ENCODE measurements at places on chromosomes 1 and 21.

DNA sequence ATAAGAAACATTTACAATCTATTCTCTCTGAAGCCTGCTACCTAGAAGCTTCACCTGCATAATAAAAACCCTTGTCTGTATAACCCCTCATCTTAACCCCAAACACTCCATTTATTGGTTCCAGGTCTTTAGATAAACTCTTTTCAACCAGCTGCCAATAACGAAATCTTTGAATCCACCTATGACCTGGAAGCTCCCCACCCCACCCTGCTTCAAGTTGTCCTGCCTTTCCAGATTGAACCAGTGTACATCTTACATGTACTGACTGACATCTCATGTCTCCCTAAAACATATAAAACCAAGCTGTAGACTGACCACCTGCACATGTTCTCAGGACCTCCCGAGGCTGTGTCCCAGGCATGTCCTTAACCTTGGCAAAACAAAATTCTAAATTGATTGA lies 50.7 kb upstream of the VWA5B1 start:
- DNase-seq: no peak
- H3K27me3 ChIP-seq: no peaks in the 10 kb centered on the region
- H3K36me3 ChIP-seq: no peaks in the 10 kb centered on the region
- H3K27ac ChIP-seq: no peak overlapping the region

GRCh38 chr1:41653574-41653973 lies 169.1 kb upstream of the EDN2 start:
- no peak overlapping the region for H3K27ac ChIP-seq
- H3K4me3 ChIP-seq: no peak overlapping the region
- H3K36me3 ChIP-seq: no peaks in the 10 kb centered on the region
- H3K27me3 ChIP-seq: no peaks in the 10 kb centered on the region
- no peak for DNase-seq

GRCh38 chr1:43861337-43861736 lies 72.3 kb upstream of the ARTN start:
- no peaks in the 10 kb centered on the region for H3K4me1 ChIP-seq
- DNase-seq: no peak
- H3K36me3 ChIP-seq: peaks cover 5% of the 10 kb centered on the region
- no peaks in the 10 kb centered on the region for H3K27me3 ChIP-seq
- H3K27ac ChIP-seq: no peak overlapping the region
- H3K4me3 ChIP-seq: no peak overlapping the region

DNA sequence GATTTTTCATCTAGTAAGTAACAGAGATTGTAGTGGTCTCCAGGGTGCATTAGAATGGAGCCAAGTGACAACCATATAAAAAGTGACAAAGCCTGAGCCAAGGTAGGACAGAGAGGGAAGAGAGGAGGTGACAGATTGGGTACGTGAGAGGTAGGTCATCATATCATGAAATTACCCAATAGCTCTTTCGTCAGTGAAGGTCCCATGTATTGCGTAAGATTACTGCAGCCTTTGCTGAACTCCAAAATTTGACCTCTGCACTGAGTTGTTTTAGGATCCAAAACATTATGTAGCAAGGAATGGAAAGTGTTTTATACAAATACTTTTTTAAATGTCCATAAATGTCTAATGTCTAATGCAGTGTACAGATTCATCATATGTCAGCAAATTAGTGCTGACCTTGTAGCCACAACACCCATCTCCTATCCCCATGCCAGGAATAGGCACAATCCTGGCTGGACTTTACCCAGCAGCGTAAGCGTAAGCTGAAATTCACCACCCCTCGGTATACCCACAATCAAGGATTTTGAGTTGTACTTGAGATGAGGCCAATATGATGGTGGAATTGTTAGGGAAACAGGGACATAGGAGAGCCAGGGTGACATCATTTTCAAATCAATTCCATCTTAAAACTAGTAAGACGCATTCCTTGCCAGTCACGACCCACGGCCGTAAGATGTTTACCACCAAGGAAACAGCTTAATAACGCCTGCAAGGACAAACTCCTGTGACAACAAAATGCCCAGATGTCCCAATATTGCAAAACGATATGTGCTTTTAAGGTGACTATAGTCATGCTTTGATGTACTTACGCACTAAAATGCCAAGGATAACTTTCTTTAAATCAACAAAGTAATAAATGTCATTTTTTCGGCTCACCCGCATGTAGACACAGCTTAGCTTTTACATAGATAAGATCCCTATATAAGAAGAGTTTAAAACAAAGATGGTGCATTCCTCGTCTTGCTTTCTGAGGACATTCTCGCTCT lies 38.1 kb upstream of the GREM2 start:
- no peaks in the 10 kb centered on the region for H3K27me3 ChIP-seq
- no peak for DNase-seq
- no peak overlapping the region for H3K27ac ChIP-seq

DNA sequence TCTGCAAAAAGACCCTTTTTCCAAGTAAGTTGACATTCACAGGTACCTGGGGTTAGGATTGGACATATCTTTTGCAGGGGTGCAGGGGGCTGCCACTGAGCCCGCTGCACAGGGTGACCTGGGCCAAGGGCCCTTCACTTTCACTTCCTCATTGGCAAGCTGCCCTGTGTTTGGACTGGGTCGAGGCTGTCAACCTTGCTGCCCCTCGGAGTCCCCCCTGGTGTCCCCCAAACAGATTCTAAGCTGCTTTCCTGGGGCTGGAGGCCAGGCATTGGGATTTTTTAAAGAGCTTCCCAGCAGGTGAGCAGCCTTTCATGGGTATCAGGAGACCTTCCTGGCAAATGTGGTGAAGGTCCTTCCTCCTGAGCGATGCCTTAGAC lies 7.9 kb upstream of the UMODL1 start:
- H3K4me3 ChIP-seq: peak overlapping the region; percentile 65
- DNase-seq: no peak
- no peaks in the 10 kb centered on the region for H3K27me3 ChIP-seq
- H3K27ac ChIP-seq: peak overlapping the region; percentile 88
- peaks cover 25% of the 10 kb centered on the region for H3K4me1 ChIP-seq
- no peaks in the 10 kb centered on the region for H3K36me3 ChIP-seq

All from effector memory CD4-positive, alpha-beta T cell (primary cell).